ENCODE measurements at places on chromosomes 1 and 21.

DNA sequence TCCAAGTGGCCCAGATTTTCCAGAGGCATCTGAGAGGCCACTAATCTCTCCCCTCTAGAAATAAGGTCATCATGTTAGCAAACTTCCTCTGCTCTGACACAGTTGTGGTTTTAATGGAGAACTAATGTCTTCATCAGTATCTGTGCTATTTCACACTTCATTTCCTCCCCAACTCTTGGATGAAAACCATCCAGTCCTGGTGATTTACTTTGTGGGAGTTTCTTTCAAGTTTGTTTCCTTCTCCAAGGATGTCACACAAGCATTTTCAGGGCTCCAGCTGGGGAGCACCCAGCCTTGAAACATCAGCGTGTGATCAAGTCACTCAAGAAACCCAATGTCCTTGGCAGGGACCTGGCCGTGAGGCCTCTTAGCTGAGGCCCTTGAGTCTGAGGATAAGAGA is 38.8 kb downstream of the TBX15 start:
- DNase-seq = no peak

DNA sequence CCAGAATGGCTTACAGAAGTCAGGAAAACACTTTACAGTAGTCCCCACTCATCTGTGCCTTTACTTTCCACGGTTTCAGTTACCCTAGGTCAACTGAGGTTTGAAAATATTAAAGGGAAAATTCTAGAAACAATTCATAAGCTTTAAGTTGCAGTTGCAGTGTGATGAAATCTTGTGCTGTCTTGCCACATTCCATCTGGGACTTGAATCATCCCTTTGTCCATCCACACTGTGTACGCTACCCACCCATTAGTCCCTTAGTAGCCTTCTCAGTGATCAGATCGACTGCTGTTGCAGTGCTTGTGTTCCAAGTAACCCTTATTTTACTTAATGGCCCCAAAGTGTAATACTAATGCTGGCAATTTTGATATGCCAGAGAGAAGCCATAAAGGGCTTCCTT is 30.5 kb downstream of the ZCCHC17 start:
- no peak for DNase-seq

DNA sequence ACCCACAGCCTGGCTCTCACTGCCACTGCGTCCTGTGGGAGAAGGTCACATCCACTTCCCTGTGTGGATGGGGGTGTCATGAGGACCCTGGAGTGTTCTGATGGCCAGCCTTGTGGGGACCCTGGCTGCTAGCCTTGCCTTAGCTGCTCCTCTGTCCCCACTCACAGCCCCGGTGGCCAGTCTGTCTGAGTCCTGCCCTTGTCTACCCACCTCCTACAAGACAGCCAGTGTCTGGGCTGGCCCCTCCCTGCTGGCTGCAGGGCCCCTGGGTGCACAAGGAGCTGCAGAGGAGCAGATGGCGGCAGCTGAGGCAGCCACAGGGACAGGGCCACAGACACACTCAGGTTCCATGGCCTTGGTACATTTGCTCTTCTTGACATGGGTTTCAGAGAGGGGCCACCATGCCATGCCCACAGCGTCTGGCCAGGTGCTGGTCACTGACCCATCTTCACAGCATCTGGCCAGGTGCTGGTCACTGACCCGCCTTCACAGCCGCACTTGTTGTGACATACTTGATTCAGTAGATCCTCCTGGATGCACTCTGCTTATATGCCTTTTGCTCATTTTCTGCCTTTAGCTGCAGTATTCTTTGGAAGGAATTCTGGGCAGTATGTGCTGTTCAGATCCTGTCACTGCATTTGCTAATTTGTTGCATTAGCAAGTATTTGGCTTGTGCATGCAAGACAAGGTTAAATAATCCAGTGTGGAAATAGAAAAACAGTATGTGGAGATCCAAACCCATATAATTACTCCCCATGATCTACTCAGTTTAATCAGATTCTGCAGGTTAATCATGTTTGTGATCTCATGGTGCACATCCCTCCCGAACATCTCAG is 157.8 kb downstream of the PCBP3 start:
- DNase-seq = no peak

DNA sequence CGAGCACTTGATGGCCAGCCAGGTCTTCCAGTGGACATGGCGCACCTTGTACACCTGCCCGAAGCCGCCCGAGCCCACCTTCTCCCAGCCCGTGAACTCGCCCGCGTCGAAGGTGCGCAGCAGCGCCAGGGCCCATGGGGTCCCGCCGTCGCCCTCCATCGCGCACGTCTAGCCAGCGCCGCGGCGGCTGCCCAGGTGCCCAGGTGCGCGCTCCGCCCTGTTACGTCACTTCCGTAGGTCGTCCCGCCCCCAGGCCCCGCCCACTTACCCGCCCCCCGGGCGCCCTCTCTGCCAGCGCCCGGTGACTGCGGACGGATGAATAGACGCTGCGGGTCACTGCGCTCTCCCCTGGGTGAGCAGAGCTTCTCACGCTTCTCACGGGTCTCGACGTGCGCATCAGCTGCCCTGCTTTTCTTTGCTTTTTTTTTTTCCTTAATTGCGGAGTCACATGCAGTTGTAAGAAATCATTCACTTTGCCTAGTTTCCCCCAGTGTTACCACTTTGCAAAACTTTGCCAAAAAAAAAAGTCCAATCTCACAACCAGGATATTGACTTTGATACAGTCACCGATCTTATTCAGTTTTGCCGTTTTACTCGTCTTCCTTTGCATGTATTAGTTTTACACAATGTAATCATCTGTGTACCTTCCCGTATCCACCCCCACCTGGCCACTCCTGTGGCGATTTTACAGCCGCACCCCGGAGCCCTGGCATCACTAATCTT is at the start of gene RIPK4:
TSS of gene RIPK4 (minus strand) at position 170 of the 723 bp plus-strand sequence. CDS start at position 159, 11 bp downstream.
- DNase-seq = peak; percentile 34

DNA sequence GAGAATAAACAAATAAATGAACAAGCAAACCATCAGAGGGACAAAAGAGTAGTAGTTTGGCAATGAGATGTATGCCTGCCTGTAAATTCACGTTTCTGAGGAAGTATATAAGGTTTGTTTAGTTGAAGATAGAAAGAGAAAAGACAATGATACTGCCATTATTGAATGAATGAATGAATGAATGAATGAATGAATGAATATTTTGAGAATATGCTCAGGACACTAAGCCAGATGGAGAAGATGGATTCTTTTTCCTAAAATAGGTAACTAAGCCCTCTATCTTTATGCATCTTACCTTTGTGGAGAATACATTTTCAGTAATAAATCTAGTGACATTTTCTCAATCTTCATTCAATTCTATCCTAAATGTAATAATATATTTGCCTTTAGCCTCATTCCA is 49.4 kb downstream of the SLC35A3 start:
- no peak for DNase-seq

DNA sequence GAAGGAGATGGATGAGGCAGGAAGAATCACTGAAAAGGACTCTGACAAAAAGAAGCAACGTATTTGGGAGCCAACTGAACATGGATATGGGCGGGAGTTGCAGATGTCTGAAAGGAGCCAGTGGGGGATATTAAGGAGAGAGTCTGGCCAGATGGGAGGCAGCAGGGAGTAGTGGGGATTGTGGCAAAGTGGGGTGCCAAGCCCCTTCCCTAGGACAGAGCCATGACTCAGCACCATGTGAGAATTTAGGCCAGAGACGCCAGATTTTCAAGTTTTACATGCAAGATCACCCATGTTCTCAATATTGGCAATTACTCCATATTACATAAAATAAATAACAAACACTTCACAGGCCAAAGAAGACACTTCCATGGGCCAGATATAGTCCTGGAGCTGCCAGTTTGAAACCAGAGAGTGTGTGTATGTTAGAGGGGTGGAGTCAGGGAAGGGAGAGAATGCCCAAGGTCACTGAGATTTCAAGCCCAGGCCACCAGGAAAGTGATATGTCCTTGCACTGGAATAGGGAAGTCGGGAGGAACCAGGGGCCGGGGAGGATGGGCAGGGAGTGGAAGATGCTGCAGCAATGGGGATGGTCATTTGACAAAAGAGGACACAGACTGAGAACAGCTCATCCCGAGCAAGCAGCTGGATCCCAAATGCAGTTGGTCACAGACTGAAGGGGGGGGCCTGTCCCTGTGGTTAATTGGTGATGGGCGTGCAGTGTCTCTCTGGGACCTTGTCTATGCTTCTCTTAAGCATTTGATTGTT is 23.5 kb downstream of the TMEM51 start:
- DNase-seq = no peak

DNA sequence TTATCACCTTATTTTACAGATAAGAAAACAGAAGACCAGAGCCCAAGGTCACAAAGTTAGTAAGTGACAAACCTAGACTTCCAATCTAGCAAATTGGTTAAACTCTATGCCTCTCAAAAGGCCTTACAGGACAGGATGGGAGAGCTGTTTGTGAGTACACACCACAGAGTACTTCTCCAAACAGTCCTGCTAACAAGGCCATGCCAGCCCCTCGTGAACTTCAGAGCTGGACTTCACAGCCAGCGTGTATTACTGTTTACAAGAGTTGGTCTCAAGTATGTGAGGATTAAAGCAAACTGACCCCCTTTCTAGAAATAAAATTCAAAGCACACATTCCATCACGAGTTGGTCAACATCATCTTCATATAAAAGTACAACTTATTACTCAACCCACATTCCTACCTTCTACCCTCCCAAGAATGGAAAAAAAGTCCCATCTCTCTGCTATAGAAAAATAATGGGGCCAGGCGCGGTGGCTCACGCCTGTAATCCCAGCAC is 19.8 kb upstream of the UBR4 start:
- DNase-seq = no peak
